ENCODE measurements at places on chromosomes 5 and 9.

GRCh38 chr5:139605887-139606286 lies 42.3 kb upstream of the CXXC5 start:
- DNase-seq: no peak

DNA sequence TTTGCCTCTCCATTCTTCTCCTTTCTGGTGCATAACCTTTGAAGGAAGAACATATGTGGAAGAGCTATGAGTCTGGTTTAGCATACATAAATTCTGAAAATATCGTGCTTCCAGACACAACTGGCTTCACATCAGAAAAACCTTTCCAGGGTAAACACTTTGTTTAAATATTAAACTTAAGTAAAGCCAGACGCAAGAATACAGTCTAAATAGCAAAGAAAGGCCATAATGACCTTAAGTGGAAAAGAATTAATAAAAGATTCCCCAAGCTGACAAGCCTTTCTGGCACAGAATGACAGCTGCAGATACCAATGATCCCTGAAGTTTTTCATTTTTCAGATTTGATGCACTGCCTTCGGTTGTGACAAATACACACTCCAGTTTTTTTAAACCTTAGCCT lies 13.5 kb upstream of the TSSK1B start:
- no peak for DNase-seq

DNA sequence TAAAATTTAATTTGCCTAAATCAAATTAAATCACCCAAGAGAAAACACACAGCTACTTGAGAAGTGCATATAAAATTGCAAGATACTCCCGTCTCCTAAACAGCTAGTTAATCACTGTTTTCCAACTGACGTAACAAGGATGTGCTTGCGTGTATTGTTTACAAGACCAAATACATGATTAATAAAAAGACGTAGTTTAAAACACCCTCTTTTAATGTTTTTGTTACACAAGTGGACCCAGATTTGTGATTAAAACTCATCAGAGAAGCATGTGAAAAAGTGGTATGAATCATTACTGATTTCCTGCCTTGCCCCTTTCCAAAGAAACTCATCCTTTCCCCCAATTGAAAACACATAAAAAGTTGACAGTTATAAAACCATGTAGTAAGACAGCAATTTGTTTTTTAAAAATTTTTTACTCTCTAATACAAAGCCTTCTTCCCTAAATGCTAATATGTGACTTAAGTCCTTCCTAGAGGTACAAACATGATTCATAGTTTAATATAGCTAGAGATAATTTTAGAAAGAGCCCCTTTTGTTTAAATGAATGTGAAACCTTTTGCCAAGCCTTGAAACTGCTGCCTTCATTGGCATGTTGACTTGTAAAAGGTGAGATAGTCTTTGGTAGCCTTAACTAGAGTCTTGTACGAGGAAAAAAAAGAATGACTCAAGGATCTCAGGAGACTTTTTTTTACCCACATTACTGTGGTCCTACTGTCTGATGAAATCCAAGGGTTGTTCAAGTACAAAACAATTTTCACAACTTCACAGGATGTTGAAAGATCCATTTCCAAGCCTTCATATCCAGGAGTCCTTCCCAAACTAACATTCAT lies 61.4 kb upstream of the FST start:
- no peak for DNase-seq

GRCh38 chr5:9625286-9625685 lies 4.9 kb downstream of the TAS2R1 start:
- no peak for DNase-seq

GRCh38 chr5:612498-613424 lies 621 bp downstream of the CEP72 start:
- DNase-seq: peak; percentile 37

DNA sequence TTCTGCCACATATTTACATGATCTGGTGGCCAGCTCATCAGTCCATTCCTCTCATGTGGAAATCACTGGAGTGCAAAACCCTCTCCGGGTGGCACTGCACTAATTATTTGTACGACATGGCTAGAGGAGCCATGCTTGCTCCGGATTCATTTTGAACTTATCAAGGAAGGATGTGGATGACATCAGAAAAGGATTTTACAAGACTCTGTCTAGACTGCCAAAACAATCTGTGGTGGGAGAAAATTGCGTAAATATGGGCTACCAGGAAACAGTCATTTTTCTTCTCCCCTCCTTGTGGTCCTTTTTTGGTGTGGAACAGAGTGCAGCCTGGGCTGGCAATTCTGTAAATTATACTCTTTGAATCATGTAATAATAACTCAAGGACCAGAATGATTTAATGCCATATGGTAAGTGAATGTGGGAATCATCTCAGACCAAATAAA lies 123.4 kb upstream of the IFNE start:
- no peak for DNase-seq

DNA sequence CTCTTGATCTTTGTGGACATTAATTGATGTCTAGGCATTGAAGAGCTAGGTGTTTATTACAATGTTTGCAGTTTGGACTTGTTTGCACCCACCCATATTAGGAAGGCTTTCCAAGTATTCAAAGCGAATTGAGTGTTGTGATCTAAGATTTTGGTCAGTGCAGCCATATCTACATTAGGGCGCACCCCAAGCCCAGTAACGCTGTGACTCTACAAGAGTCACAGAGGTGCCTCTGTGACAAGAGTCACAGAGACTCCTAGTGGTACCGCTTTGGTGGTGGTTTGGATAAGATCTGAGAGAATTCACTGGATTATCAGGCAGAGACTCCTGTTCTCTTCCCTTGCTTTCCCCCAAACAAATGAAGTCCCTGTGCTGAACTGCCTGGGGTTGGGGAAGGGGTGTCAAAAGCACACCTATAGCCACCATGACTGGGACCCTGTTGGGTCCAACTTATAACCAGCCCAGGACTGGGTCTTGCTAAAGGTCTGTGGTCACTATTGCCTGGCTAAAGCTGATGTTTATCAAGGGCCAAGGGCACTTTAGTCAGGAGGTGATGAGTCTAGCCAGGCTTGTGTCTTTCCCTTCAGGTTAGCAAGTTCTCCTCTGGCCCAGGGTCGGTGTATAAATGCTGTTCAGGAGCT lies 114.1 kb upstream of the RIOK2 start:
- peak; percentile 91 for DNase-seq

- no peak for DNase-seq
Observed at GRCh38 chr5:173789031-173789920, 98.9 kb upstream of the CPEB4 start.

DNA sequence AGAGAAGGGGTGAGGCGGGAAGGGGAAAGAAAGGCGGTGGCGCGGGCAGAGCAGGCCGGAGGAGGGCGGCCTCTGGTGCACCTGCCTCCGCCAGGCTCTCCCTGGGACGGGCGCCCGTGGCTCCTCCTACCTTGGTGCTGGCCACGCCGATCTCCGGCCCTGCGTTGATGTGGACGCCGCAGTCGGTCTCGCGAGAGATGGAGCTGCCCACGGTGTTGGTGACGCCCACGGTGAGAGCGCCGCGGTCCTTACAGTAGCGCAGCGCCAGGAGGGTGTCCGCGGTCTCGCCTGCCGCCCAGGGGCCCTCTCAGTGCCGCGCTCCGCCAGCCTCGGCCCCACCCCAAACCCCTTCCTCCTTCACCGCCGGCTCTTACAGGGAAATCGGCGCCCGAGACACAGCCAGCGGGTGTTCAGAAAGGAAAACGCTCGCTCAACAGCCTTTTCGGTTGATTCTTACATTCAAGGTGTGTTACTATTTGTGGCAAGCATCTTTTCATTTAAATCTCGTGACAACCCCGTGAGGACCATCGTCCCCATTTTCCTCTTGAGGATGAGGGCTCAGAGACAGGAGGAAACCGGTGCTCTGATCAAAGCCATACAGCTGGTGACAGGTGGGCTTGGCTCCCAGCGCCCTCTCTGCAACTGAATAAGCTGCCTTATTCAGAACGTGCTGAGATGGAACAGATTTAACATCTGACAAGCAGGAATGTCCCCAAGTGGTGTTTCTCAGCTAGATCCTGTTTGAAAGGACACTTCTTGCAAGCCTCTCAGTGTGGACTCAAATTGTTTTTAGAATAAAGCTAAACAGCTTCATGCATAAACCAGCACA lies 22.0 kb upstream of the MAPK9 start:
- DNase-seq: no peak

DNA sequence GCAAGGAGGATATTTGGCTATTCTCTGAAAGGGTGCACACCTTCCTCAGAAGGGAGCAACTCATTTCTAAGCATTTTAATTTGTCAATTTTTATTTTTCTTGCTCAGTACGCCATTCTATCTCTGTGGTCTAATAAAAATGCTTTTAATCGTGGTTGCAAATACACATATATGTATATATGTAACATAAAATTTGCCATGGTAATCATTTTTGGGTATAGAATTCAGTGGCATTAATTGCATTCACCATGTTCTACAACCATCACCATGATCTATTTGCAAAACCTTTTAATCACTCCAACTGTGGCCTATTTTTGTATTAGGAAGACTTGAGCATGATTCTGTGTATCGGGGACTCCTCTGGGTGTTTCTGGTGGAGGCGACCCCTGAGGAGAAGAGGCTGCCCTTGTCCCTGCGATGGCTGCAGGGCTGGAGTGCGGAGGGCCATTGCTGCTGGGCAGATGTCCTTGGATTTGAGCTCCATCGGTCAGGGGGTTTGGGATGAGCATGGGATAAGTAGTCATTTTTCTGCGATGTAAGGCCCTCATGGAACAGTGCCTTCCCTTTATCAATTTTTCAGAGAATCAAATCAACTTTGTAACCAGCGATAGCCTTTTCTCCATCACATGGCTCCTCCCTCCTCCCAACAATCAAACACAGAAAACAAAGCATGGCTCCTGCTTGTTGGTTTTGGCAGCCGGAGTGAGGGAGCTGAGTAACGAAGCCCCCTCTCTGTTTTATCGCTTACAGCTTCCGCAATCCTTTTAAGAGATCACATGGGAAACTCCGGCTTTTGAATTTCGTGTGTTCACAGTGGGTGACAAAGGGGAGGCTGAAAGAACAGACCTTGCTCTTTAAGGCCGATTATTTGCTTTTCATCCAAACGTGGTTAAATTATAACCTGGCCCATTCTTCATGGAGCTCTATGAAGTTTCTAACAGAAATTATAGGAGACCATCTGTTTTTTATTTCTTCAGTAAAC lies 187.3 kb downstream of the TENT4A start:
- DNase-seq: no peak

DNA sequence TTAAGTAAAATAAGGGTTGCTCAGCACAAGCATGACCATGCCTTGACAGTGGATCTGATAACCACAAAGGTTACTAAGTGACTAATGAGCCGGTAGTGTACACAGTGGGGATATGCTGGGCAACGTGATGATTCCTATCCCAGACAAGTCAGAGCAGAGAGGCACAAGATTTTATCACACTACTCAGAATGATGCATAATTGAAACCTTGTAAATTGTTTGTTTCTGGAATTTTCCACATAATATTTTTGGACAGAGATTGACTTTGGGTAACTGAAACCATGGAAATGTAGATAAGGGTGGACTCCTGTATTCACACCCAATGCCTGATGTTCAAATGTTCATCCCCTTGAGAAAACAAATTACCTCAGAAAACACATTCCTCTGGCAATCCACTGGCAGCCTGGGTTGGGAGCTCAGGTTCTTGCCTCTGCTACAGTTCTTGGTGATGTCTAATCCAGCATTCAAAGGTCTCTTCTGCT lies 16.2 kb upstream of the ERAP1 start:
- no peak for DNase-seq

DNA sequence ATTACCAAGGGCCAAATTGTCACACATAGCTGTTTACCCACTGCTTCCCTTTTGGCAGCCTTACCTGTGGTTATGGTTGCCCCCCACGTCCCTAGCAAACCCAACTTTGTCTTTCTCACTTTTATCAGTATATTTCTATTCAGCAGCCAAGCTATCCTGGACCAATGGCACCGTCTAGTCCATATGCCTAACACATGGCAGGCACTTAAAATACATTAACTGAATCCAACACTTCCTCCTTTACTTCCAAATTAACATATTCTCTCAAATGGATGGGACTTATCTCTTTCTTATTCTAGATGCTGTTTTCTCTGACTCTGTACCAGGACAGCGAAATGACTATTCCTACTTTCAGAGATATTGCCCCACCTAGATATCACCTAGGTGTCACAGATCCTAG lies 50.9 kb upstream of the SLC44A1 start:
- no peak for DNase-seq

GRCh38 chr5:37722236-37723161 lies 117.3 kb downstream of the GDNF start:
- DNase-seq: peak; percentile 17

DNA sequence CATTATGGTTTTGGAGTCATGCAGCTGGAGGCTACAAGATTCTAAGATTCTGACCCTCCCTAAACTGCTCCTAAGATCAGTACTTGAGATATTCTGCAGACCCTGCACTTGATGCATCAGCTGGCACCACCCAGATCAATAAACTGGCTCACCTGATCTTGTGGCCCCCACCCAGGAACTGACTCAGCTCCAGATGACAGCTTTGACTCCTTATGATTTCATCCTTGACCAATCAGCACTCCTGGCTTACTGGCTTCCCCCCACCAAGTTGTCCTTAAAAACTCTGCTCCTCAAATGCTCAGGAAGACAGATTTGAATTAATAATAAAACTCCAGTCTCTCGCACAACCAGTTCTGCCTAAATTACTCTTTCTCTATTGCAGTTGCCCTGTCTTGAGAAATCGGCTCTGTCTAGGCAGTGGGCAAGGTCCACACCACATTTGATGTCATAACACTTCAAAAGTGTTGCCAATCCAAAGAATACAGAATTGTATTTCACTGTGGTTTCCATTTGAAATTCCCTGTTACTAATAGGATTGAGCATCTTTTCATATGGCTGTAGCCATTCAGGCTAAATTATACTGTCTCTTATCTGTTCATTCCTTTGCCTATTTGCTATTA lies 14.8 kb upstream of the SLC30A5 start:
- DNase-seq: no peak

GRCh38 chr9:120362446-120362845 lies 217.5 kb downstream of the CDK5RAP2 start:
- DNase-seq: no peak

DNA sequence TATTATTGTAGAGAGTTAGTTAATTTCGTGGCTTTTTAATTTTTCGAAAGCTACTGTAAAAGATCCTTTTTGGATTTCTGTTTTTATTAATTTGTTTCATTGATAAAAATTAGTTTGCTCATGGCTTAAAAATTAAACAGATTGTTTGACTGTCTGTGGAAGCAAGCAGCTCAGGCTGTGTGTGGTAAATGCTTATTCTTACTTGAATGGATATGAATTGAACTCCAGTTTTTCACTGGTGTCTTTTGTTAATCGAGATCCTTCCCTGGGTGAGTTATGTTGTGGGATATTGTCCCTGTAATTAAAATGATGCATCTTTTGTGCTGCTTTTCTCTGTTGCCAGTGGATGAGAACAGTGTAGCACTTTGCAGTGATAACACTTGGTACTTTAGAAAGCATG lies 75.3 kb downstream of the PIK3R1 start:
- no peak for DNase-seq

- no peak for DNase-seq
Observed at GRCh38 chr9:128145536-128145935, 3.7 kb upstream of the LCN2 start.
